ENCODE measurements at places on chromosomes 16 and 17.

DNA sequence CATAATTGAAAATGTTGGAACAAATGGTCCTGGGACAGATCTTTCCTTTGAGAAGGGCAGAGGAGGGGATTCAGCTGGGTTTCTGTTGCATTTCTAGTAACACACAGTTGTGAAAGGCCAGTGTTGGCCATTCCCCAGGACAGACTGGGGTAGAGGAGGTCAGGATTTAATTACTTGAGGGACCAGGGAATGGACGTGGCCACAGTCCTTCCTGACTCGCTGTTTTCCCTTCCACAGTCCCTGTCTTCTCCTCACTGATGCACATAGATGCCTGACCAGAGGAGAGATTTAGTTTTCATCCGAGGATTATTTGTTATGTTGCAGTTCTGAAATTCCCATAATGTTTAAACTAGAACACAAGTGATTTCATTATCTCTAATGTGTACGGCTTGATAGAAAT, 25.2 kb upstream of the HEATR6 start:
- no peak for DNase-seq

DNA sequence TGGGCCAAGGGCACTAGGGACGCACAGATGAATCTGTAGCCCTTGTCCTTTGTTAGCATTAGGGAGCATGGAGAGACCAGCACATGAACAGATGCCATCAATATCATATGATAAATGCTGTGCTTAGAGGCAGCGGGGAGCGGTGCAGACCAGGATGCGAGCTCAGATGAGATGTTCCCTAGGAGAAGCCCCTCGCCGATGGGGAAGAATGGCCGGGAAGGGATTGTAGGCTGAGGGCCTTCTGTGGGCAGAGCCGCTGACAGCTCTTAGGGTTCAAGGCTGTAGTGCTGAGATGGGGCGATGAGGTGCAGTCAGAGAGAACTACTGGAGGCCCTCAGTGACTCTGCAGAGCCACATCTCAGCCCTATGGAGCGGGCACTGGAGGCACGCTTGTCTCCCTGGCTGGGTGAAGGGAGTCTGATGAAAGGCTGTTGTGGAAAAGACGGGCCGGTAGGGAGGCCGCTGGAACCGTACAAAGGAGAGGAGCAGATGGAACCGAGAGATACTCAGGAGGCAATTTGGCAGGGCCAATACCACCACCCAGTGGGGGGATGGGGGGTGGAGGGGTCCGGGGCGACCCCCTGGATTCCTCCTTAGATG, 66.3 kb upstream of the ENDOV start:
- no peak for DNase-seq

GRCh38 chr17:39576187-39576586, 31.5 kb downstream of the NEUROD2 start:
- peak; percentile 30 for DNase-seq

GRCh38 chr16:57373117-57373947, 1.0 kb downstream of the CX3CL1 start:
- DNase-seq = no peak

- no peak for DNase-seq
These were observed 4.5 kb downstream of the KRT9 start for GRCh38 chr17:41567317-41567716.

DNA sequence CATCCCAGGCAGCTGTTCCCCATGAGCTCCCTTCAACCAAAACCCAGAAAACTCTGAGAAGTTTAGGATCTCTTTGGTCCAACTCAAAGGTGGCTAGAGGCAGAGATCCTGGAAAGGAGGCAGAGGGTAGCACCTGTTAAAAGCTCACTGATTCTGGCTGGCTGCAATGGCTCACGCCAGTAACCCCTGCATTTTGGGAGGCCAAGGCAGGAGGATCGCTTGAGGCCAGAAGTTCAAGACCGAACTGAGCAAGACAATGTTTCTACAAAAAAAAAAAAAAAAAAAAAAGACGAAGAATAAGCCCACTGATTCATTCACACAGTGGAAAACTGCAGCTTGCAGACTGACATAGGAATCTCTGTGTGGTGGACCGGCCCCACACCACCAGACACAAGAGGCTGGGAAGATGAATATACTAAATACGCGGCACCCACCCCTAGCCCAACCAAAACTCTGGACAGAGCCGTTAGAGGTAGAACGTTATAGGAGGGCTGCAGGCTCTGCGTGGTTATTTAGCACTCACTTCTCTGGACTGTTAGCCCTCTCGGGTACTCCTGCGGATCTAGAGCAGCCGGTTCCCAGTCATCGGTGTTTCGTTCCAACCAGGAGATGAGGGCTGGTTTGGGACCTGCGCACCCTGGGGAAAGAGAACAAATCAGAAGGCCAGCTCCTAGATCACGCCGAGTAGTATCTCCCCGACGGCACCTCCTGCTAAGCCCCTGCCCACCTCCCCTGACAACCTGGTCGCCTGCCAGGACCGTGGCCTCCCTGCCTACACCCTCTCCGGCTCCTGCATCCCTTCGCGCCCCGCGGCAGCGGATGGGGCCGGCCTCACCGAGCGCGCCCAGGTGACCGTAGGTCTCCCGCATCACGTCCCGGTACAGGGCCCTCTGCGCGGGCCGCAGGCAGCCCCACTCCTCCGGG, 925 bp downstream of the ZNF689 start:
- peak; percentile 53 for DNase-seq

DNA sequence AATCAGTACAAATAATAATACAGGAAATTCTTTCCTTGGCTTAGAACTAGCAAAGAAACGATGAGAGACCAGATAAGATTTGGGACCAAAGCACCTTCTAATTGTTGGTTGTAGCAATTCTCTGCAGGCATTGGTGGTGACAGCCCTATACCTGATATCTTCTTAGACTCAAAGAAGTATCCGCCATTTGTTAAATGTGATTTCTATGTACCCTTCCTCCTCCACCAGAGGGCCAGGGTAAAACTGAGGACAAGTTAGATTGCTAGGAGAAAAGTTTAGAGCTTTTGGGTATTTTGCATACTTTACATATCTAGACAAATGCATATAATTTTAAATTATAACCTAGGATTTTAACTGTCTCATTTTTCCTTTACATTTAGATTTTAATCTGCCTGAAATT, 304.3 kb downstream of the HS3ST4 start:
- no peak for DNase-seq
